ENCODE measurements at places on chromosomes 13 and 19. TPM values are rescaled to one million over a fixed set of nuclear protein-coding genes. Genes with fewer than 3 reads are reported as not detected.

DNA sequence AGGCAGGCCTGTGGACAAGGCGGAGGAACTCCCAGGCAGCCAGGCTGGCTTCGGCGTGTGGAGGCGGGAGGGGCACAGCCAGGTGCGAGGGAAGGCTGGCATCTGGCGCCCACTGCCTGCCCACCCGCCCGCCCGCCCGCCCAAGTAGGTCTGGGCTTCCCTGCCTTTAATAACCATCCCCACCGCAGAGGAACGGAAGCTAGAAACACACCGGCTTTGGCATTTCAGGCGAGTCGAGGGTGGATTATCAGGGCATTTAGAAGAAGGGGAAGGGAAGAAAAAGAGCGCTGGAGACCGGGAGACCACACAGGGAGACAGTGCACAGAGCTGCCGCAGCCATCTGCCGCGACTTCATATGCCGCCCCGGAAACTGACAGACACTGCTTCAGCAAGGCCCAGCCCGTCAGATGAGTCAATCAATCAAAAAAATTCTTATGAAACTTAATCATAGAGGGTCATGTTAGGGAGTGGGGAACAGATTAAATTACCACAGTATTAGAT lies 199.7 kb downstream of the TSHZ3 start:
- DNase-seq, result peak; percentile 59

The TM9SF2 gene
- polyA plus RNA-seq, result 156 TPM

DNA sequence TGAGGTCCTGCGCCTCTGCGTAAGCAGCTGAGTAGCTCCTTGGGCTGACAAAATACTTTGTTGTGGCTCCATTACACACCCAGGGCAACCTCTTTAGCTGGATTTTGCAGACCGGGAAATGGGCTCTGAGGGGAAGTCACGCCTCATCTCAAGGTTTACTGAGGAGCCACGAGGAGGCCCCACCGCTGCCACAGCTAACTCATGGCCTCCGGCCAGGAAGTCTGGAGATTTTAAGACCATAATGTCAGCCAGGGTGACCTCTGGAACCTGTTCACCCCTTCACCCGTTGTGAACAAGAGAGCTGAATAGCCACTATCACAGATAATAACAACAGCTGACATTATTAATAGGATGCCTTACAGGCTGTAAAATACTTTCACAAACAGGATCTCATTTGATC lies 351.3 kb upstream of the TMTC4 start:
- no peak for DNase-seq

The FPR1 gene
- not detected for polyA plus RNA-seq

- peak; percentile 21 for DNase-seq
Observed at GRCh38 chr19:40217027-40217810, 965 bp downstream of the TTC9B start.

The PRR12 gene
- polyA plus RNA-seq, result 0.85 TPM

DNA sequence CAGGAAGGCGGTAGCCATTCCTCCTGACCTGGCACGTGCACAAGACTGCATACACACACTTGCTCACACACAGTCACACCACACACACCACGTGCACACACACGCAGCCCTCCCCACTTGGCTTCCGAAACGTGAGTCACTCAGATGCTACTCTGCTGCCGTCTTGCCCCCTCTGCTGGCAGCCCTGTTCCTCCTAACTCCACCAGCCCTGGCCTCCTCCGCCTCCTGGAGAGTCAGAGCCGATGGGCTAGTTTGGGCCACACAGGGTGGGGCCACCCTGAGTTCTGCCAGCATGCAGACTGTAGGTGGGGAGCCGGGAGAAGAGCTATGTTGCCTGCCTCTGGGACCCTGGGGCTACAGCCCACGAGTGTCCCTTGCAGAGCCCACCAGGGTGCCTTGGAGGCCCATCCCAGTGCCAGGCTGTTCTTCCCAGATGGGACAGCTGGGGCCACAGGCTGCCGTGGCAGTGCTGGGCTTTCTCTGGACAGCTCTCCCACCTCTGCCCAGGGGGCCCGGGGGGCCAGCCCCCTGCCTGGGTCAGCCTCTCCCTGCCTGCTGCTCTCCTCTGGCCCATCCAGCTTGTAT lies 12.1 kb downstream of the PIN1 start:
- DNase-seq, result peak; percentile 99

- no peak for DNase-seq
Observed at GRCh38 chr13:36553491-36553890, 120.3 kb upstream of the SERTM1 start.

- DNase-seq, result no peak
Observed at GRCh38 chr13:58434943-58435342, 803.4 kb downstream of the PCDH17 start.

DNA sequence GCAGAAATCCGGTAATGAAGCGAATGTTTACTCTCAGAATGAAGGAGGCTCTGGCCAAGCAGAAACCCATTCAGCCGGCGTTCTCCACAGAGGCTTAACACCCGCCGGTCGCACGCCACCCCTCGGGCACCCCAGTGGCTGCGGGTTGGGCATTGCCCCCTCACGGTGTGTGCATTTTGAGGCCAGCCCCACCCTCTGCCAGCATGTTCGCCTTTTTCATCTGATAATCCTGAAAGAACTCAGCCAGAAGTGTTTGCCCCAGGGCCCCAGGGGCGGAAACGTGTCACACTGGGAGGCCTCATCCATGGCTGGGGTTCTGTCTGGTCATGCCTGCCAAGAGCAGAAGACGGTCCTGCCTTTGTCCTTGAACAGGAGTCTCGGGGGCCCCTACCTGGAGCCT lies 34.2 kb downstream of the COMP start:
- no peak for DNase-seq

DNA sequence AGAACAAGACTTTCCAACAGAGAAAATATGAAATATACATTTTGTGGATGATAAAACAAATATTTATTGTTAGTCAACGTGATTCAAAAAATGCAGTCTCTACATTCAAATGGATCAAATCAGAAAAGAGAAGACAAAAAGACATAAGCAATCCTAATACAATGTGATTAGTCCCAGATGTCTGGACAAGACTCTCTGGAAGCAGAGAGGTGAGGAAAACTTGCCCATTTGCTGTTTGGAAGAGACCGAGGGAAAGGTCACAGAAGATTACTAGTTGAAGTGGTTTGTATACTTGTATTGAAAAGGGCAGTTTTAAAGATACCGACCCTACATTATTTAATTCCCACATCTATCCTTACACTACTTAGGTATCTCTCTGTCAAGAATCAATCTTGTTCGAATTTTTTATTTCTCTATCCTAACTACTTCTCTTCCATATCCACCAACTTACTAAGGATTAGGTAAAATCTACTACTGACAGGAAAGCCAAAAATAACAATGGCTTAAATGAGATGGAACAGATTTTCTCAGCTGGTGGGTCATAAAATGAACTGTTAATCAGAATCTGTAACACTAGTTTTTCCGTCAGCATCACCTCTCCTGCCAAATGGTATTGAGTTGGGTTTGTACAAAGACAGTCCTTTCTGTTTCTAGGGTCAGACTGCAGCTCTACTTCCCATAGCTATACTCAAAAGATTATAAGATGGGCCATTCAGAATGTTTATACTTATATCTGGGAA lies 497.1 kb downstream of the DCT start:
- DNase-seq, result no peak

The GPR4 gene
- polyA plus RNA-seq, result 1.6 TPM

The CGB2 gene
- not detected for polyA plus RNA-seq

DNA sequence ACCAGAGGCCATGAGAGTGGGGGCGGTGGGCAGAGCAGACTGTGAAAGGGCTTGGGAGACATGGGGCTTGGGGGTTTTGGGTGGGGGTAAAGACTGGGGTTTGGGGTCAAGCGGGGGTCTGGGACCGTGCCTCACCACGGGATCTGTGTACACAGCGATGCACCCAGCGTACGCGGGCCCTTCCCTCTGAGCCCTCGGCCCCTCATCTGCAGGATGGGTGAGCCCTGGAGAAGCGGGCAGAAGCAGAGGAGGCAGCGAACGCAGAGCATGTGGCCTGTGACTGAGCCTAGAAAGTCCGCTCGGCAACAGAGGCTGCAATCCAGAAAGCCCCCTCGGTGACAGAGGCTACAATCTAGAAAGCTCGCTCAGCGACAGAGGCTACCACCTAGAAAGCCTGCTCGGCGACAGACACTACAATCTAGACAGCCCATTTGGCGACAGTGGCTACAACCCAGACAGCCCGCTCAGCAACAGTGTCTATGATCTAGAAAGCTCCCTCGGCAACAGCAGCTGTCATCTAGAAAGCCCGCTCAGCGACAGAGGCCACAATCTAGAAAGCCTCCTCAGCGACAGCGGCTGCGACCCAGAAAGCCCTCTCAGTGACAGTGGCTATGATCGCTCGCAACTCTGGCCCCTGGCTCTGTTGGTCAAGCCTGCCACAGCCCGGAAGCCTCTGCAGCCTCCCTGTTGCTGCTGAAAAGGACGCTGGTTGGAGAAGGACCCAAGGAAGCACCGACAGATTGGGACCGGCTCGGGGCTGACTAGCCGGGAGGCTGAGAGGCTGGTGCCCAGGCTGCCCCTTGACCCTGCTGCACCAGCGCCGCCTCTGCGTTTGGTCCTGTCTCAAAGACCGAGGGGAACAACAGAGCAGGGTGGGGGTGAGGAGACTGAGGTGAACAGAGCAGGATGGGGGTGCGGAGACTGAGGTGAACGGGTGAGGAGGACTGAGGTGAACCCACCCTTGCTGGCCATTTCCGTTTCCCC lies 68.6 kb downstream of the SPACA7 start:
- no peak for DNase-seq

The SLC8A2 gene
- 0.11 TPM for polyA plus RNA-seq

The C1QTNF9 gene
- polyA plus RNA-seq, result 0.10 TPM

DNA sequence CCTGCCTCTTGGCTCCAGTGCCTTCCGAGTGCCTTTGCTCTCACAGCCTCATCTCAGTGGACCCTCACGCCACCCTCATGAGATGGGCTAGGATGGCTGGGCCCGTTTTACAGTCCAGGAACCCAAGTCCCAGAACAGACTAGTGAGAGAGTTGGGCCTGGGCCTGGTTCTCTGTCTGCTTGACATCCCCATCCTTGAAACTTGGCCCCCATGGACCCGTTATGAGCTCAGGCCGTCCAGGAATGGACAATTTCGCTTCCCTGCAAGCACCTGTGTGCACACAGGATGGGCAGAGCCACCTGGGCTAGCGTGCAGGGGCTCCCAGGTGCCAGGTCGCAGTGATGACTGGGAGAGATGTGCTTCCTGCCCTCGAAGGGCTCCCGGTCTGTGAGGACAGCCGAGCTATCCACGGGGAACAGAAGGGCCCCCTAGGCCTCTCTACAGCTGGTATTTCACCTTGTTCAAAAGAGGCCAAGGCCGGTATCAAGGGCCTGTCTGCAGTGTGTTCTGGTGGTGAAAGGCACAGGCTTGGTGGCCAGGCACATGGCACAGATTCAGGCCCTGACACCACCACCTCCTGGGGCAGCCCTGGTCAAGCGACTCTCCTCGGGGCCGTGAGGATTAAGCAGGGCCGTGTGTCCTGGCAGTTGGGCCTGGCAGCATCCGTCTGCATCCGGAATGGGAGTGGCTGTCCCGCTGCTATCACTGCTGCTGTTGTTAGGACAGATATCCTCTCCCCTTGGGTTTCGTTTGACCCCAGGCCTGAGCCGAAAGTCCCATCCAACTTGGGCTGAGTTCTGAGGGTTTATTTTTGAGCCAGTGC lies 38.9 kb downstream of the CAPN12 start:
- DNase-seq, result no peak

GRCh38 chr19:4776436-4777211 lies 14.9 kb upstream of the FEM1A start:
- DNase-seq, result peak; percentile 18

DNA sequence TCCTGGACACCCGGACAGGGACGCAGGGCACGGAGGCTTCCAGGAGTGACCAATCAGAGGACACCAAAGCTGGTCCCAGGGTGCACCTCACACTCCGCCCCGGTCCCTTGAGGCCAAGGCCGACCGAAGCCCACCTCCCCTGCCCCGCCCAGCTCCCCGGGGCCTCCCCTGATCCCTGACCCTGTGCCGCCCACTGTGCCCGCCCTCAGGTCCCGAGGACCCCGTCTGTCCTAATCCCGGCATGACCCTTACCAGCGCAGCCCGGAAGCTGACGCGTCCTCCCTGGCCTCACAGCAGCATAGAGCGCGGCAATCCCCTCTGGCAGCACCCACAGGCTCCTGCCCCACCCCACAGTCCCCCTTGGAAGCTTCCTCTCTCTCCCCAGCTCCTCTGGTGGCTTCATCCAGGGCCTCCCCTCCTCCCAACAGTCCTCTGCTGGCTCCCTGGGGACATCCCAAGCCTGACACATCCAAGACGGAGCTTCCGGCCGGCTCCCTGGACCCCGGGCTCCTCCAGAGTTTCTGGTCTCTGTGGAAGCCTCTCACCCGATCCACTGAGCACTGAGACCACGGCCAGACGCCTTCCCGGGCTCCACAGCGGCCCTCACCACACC lies 7.4 kb upstream of the CDC34 start:
- peak; percentile 58 for DNase-seq

- peak; percentile 51 for DNase-seq
Observed at GRCh38 chr13:113625965-113626721, 31.9 kb downstream of the ATP4B start.

DNA sequence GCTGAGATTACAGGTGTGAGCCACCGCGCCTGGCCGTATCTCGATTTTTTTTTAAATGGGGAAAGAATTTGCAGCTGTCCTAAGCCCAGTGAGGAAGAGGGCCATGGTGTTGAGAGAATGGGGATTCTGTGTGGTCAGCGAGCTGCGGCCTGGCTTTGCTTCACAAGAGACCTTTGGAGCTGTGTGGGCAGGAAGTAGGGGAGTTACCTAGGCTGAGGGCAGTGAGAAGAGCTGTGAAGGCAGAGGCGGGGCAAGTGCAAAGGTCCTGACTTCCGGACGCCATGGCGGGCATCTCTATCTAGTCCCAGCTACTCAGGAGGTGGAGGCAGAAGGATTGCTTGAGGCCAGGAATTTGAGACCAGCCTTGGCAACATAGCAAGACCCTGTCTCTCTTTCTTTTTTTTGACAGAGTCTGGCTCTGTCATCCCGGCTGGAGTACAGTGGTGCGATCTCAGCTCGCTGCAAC lies 4.9 kb downstream of the AP2A1 start:
- DNase-seq, result no peak

DNA sequence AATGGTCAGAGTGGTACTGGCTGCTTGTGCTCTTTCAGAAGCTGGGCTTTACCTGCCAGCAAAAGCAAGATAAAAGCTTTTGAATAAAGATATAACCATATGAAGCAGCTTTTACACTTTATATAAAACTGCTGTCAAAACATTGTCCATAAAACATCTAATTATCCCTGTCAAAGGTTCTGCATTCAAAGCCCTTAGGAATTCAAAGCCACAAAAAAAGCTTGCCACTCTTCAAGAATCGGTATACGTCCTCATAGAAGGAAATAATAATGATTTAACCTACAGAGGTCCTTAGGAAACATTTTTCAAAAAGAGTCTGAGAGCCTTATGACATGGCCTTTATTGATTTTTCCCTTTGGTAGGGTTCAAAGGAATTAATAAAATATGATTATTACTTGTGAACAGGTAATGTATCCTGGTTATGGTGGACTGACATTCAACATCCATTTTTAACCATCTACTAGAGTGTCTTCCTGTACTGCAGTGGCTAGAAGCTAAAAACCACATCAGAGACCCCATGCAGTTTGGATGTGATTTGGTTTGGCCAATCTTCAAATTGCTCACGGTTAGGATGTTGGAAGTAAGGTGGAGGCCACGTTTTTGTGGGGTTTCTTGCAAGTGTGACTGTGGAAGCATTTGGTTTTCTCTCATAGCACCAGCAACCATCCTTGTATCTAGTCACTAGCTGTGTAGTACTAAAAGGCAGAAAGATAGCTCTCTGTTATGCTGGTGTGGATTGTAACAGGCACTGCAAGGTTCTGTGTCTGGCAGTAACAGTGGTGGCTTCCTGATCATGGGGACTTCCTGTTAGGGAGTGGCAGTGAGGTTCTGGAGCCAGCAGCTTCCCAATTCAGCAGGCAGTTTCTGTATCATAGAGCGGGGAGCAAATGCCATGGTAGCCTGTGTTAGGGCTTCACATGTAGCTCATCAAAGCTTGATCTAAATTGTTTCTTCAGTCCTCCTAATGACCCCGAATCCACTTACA lies 441.5 kb downstream of the DIAPH3 start:
- no peak for DNase-seq

Measured in GM23248 (cell line).